ENCODE measurements at places on chromosomes 7 and 10. TPM values are rescaled to one million over a fixed set of nuclear protein-coding genes. Genes with fewer than 3 reads are reported as not detected.

C7orf57 gene
- 0.16 TPM for polyA plus RNA-seq

GSAP gene
- 12.5 TPM for polyA plus RNA-seq

PRF1 gene
- 67.5 TPM for polyA plus RNA-seq

SMKR1 gene
- polyA plus RNA-seq: 7.9 TPM

CTAGE8 gene
- polyA plus RNA-seq: 0.39 TPM

PDZD8 gene
- polyA plus RNA-seq: 8.9 TPM

AGBL3 gene
- 0.91 TPM for polyA plus RNA-seq

PPP3CB gene
- 9.6 TPM for polyA plus RNA-seq

RNF32 gene
- 1.5 TPM for polyA plus RNA-seq

ANKIB1 gene
- polyA plus RNA-seq: 3.7 TPM

SLC39A12 gene
- not detected for polyA plus RNA-seq

CPA4 gene
- polyA plus RNA-seq: not detected

PALD1 gene
- polyA plus RNA-seq: not detected

GJD4 gene
- not detected for polyA plus RNA-seq

STK31 gene
- not detected for polyA plus RNA-seq

CYP2C18 gene
- not detected for polyA plus RNA-seq

DLX6 gene
- polyA plus RNA-seq: not detected

TMEM229A gene
- not detected for polyA plus RNA-seq

MACROH2A2 gene
- polyA plus RNA-seq: 5.6 TPM

FGFR2 gene
- polyA plus RNA-seq: not detected

NKX2-3 gene
- not detected for polyA plus RNA-seq

ATXN7L1 gene
- 24.8 TPM for polyA plus RNA-seq

HYAL4 gene
- polyA plus RNA-seq: not detected

NXPH1 gene
- not detected for polyA plus RNA-seq

TET1 gene
- 0.71 TPM for polyA plus RNA-seq

IRF5 gene
- 14.4 TPM for polyA plus RNA-seq

CEP55 gene
- polyA plus RNA-seq: 0.36 TPM

WDFY4 gene
- not detected for polyA plus RNA-seq

GBX1 gene
- polyA plus RNA-seq: not detected

SYCE1 gene
- 0.91 TPM for polyA plus RNA-seq

ZNF22 gene
- 34.5 TPM for polyA plus RNA-seq

HIBADH gene
- polyA plus RNA-seq: 28.8 TPM

HOXA4 gene
- polyA plus RNA-seq: not detected

LIPN gene
- polyA plus RNA-seq: not detected

HOXA3 gene
- not detected for polyA plus RNA-seq

Measured in CD4-positive, alpha-beta memory T cell (primary cell).